ENCODE measurements at places on chromosomes 3 and 15.

- no peak for DNase-seq
Measured at GRCh38 chr3:71785532-71786216, 726 bp upstream of the PROK2 start.

DNA sequence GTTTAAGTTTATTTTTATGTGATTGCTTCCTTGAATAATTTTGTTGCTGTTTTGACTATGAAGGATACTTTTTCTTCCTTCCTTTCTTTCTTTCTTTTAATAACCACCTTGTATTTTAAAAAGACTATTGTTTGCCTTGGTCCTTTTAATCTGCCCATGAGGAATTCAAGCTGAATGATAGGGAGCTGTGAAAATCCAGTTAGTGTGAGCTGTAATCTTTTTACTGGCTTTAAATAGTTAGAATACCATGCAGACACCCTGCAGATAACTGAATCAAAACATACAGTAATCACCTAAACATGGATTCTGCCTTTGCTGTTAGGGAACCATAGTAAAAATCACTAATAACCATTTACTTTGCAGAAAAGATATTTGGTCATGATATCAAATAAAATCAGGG lies 110.7 kb downstream of the RSRC1 start:
- no peak for DNase-seq

DNA sequence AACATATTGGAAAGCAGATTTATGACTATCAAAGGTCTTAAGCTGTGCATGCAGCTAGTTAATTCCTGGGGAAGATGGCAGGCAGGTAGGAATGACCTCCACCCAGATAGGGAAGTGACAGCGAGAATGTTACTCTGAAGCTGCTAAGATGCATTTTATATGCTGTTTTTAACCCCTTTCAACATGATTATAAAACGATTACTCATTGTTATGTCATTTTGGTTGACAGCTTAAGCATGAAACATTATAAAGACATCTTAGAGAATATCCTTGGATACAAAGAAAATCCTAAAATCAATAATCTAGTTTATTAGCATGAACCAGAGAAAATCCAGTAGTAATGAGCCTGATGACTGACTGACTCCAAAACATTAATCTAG lies 220.5 kb downstream of the NR1D2 start:
- no peak for DNase-seq

GRCh38 chr15:95450413-95450812 lies 880.1 kb upstream of the NR2F2 start:
- no peak for DNase-seq

- DNase-seq = peak; percentile 83
Measured at GRCh38 chr3:196219194-196219969, 3.0 kb downstream of the SLC51A start.

- no peak for DNase-seq
Measured at GRCh38 chr15:56957812-56958406, 39.5 kb downstream of the TCF12 start.

DNA sequence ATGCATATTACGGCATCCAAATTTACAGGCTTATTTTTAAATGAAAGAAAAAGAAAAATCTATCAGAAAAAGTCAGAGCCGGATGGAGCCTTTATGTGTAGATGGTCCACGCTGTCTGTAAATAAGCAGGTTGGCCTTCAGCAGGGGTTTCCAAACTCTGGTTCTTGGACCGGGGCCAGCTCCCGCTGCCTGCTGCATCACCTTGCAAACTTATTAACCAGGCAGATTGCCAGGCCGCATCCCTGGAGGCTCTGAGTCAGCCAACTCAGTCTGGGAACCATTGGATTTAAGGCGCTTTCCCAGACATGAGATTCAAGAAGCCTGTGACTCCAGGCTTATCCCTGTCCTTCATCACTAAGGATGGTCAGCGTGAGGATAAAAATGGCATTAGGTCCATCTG lies 212.4 kb downstream of the OPA1 start:
- peak; percentile 96 for DNase-seq

DNA sequence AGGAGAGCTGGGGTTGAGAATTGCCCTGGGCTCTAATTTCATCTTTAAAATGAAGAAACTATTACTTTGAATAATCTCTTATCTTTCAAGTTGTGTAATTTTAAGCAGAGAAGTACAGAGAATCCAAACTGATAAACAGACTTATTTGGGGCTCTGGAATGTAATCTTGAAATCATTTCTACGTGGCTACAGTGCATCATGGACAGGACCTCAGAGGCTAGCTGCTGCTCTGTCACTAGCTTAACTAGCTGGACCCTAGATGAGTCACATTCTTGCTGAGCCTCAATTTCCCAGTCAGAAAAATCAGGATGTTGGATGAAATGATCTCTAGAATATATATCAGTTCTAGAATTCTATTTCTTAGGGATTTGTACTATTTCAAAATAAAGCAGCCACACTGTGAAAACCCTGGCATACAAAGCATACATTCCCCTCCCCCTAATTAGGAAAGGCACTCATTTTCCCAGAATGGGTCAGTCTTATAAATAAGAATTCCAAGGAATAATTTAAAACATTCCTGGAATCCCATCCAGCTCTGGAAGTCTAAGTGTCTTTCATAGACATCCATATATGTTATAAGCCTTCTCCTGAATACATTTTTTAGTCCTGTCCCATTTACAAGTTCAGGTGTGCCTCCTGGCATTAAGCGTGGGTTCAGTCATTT lies 47.2 kb downstream of the RASGRP1 start:
- peak; percentile 42 for DNase-seq

- DNase-seq = no peak
Measured at GRCh38 chr15:31077181-31077580, 24.3 kb downstream of the TRPM1 start.

- no peak for DNase-seq
Measured at GRCh38 chr3:71646971-71647370, 63.4 kb upstream of the FOXP1 start.

GRCh38 chr3:10196389-10197052 lies 31.8 kb downstream of the IRAK2 start:
- peak; percentile 87 for DNase-seq

DNA sequence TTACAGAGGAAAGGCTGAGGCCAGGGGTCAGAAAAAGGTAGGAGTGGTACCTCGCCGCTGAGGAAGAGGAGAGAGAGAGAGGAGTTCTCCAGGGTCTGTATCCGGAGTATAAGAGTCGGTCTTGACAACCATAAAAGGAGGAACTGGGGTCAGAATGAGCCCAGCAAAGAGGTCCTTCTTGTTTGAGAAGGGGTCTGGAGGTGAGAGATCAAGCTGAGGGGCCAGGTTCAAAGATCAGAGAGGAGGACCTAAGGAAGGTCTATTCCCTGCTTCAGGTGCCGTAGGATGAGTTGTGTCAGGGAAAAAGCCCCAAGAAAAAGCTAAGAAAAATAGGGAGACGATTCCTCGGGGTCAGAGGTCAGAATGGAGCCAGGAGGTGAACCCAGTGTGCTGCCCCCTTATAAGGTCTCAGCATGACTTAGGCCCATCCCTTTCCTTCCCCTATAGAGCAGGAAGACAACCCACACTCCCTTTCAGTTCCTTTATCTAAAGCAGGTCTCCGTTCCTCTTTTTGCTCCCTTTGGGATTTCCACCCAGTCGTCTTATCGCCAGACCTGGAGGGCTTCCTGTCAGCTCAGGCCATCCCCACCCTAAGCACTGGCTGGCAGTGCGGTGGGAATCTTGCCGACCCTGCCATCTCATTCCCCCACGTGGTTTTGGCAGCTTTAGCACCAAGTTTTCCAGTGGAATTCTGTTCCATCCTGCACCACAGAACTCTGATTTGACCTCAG lies 651 bp downstream of the MTMR14 start:
- DNase-seq = no peak

- no peak for DNase-seq
Measured at GRCh38 chr3:189363590-189364255, 192.0 kb downstream of the TPRG1 start.

- peak; percentile 80 for DNase-seq
Measured at GRCh38 chr3:50050361-50050760, 38.4 kb upstream of the RBM5 start.

All from fibroblast of skin of right biceps (primary cell).